Stimulated activated CD8-positive, alpha-beta memory T cell treated with anti-CD3 and anti-CD28 coated beads, Interleukin-4, amount 100 ng/mL, for 4 hours (primary cell): ENCODE measurements at places on chromosomes 13 and 19.

DNA sequence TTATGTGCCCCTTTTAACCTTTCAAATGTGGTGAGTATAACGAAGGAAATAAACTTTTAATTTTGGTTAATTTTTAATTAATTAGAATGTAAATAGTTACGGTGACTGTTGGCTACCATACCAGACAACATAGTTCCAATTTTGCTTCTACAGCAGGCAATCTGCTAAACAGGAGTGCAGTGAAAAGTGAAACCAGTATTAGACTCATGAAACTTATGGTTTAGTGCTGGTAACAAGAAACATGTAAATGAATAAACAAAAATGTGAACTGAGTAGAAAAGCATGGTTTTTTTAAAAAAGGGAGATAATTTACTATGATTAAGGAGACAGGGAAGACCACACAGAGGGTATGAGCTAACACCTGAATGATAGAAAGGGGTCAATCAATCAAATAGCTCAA is 478.4 kb downstream of the PCDH9 start:
- no peak for DNase-seq

- no peak for DNase-seq
Observed at GRCh38 chr19:6412447-6413091, 12.0 kb downstream of the KHSRP start.

- no peak for DNase-seq
Observed at GRCh38 chr13:92807353-92807752, 419.3 kb upstream of the GPC6 start.

- DNase-seq = no peak
Observed at GRCh38 chr19:31330761-31331160, 18.5 kb downstream of the TSHZ3 start.

- no peak for DNase-seq
Observed at GRCh38 chr13:74919914-74920313, 562.1 kb downstream of the TBC1D4 start.

GRCh38 chr13:110471833-110472162 is 89.7 kb downstream of the RAB20 start:
- DNase-seq = no peak

DNA sequence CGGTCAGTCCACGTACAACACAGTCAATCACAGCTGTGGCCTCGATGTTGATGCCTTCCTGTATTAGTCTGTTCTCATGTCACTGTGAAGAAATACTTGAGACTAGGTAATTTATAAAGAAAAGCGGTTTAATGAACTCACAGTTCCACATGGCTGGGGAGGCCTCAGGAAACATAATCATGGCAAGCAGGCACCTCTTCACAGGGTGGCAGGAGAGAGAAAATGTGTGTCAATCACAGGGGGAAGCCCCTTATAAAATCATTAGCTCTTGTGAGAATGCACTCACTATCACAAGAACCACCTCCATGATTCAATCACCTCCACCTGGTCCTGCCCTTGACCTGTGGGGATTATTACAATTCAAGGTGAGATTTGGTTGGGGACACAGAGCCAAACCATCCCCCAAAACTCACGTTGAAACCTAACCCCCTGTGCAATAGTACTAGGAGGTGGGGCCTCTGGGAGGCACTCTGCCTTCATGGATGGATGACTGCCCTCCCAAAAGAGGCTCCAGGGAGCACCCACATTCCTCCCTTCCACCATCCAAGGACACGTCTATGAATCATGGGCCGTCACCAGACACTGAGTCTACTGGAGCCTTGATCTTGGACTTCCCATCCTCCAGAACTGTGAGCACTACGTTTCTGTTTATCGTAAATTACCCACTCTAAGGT is 2.3 kb upstream of the PROZ start:
- DNase-seq = no peak

GRCh38 chr19:55753401-55753800 is 5.5 kb upstream of the RFPL4A start:
- DNase-seq = no peak

GRCh38 chr19:54481326-54481930 is 8.3 kb upstream of the CDC42EP5 start:
- no peak for DNase-seq

GRCh38 chr19:45825917-45826893 is 11.1 kb upstream of the RSPH6A start:
- no peak for DNase-seq

GRCh38 chr19:17947815-17948513 is 15.1 kb downstream of the CCDC124 start:
- DNase-seq = peak; percentile 84

GRCh38 chr19:44585371-44586133 is 27.8 kb upstream of the IGSF23 start:
- no peak for DNase-seq

GRCh38 chr19:50720181-50720920 is 749 bp upstream of the SHANK1 start:
- DNase-seq = no peak

GRCh38 chr13:103097366-103097928 is 31.2 kb upstream of the SLC10A2 start:
- no peak for DNase-seq

DNA sequence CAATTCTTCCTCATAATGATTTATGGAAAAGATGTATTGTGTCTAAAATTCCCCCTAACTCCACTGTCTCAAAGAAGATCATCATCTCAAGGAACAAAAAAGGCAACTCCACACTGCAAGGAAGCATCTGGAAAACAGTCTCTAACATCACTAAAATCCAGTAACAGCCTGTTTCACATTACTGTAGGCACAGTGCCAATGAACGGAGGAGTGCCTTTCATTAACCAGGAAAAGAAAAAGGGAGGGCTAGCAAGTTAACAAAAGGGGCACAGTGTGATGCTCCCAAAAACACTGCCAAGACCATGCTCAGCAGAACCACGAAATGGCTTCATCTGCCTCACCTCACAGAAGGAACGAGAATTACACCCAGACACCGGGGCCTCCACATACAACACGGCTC is 8.5 kb downstream of the TMTC4 start:
- DNase-seq = no peak

- DNase-seq = no peak
Observed at GRCh38 chr13:42883142-42883541, 101.8 kb downstream of the FAM216B start.

DNA sequence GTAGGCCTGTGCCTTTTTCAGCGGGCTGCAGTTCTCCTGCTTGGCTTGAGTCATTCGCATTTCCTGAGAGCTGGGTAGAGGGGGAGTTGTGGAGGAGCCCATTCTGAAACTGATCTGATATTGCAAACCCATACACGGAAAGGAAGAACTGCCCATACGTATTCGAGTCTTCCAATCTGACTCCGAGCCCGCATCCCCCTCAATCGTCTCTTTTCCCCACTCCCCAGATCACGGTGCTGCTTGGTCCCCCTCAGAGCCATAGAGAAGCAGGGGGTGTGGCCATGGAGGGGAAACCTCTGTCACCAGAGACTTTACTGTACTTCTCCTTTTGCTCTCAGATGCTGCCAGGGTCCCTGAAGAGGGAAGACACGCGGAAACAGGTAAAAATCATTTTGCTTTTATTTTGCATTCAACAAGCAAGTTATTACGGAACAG is at the start of gene CD22:
Gene CD22 (plus strand): TSS at position 337 of the 435 bp plus-strand sequence. CDS start 2,854 bp downstream, outside the sequence.
- DNase-seq = no peak

DNA sequence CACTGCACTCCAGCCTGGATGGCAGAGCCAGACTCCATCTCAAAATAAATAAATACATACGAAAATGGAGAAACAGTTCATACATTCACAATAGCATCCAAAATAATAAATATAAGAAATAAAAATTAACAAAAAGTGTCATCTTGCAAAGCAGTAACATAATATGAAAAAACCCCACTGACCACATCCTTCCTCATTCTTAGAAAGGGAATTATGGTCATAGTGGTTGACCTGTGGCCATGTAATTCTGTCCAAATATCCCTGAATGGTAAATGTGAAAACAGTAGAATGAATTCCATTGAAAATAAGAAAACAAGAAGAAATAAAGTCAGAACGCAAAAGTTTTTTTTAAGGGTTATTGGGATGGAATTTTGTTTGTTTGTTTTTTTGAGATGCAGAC is 7.0 kb upstream of the CDC42EP5 start:
- no peak for DNase-seq

DNA sequence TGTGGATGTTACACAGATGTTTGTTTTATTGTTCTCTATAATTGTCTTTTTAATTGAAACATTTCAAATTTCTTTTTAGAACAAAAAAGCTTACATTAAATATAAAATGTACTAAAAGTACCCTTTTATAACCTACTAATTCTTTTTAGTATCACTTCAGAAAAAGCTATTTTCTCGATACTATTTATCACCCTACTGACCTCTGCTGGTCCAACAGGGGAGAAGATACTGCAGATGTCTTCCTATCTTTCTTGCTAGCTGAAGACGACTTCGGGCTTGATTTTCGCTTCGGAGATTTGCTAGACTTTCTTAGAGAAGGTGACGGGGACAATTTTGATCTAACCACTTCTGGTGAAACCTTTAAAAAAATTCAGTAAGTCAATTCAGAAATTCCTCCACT is 42.4 kb downstream of the ZC3H13 start:
- DNase-seq = no peak

DNA sequence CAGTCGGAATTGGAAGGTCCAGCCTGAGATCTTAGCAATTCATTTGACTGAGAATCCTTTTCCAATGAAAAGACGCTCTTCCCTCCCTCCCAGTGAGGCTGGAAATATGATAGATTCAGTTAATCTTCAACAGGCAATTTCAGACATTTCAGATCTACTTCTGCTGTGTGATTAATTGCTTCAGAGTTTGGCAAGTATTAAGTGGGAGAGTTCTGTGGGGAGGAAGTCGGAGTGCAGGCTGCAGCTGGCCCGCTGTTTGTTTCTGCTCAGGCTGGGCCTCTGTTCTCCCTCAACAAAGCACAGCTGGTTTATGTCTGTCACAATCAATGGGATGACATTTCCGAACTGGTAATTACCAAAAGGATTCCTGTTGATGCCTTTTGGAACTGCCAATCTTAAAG is 178.2 kb downstream of the NDFIP2 start:
- DNase-seq = no peak

GRCh38 chr13:40272776-40273139 is 393.7 kb downstream of the FOXO1 start:
- DNase-seq = no peak

GRCh38 chr13:20636079-20636478 is 67.4 kb upstream of the IL17D start:
- DNase-seq = no peak

- no peak for DNase-seq
Observed at GRCh38 chr19:41861116-41861768, 1.2 kb downstream of the RPS19 start.

DNA sequence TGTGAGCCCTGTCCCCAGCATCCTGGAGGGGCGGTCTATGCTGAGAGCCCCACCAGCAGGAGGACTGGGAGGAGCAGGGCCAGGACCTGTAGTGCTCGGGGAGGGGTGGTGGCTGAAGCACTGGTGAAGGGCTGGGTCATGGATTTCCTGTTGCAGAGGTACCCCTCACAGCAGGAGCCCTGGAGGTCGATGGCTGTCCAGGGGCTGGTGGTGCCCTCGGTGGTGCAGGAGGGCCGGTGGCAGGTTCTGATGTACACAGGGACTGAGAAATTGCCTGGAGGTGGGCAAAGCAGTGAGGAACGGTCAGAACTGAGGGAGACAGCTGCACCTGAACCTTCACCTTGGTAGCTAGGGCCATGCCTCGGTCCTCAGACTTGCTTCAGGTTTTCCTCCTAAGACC is 4.7 kb downstream of the LYPD5 start:
- DNase-seq = no peak

- no peak for DNase-seq
Observed at GRCh38 chr13:33775339-33776108, 42.4 kb upstream of the RFC3 start.

GRCh38 chr19:58572818-58573657 is at the start of gene MZF1:
TSS of gene MZF1 (minus strand) at chr19:58573335. CDS start at chr19:58571389, 1,946 bp downstream.
- peak; percentile 99 for DNase-seq

DNA sequence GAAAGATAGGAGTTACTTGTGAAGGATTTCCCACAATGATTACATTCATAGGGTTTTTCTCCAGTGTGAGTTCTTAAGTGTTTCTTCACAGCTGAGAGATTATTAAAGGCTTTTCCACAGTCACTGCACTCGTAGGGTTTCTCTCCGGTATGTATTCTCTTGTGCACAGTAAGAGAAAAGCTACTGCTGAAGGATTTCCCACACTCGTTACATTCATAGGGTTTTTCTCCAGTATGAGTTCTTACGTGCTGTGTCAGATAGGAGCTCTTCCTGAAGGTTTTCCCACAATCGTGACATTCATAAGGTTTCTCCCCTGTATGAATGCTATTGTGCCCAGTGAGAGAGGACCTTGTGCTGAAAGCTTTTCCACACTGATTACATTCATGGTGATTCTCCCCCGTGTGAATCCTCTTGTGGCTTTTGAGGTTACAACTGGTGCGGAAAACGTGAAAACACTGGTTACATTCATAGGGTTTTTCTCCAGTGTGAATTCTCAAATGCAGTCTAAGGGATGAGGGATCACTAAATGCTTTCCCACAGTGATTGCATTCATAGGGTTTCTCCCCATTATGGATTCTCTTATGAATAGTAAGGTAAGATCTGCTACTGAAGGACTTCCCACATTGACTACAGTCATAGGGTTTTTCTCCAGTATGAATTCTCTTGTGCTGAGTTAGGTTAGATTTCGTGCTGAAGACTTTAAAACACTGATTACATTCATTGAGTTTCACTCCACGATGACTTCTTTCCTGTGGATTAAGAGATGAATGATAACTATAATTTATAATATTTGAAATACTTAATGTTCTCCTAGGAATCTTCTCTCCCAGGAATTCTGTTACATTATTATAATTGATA is 20.6 kb downstream of the ZNF558 start:
- no peak for DNase-seq

- DNase-seq = no peak
Observed at GRCh38 chr19:41206926-41207750, 11.9 kb upstream of the AXL start.

DNA sequence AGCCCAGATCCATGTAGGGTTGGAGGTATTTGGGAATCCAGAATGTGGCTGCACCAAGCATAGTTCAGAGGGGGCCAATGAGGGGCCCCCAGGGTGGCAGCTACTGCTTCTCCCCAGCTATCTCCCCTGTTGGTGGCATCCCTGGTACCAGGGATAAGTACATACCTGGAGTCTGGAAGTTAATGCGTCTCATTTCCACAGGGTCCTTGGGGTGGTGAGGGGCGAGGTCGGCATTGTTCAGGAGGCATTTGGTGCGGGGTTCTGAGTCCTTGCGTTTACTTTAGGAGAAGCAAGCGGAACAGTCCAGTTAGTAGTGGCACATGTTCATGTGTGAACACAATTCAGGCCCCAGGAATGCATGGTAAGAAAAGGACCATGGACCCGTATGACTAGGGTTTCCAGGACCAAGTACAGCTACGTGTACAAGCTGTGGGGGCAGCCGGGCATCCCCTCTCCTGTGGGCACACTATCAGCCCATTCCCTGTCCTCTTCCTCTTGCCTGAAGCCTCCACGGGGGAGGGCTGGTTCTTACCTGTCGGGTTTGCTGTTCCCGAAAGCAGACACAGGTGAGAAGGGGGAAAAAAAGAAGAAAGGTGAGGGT is 122.3 kb downstream of the PTPRS start:
- no peak for DNase-seq

- no peak for DNase-seq
Observed at GRCh38 chr13:39364947-39365468, 238.0 kb downstream of the LHFPL6 start.

GRCh38 chr13:73372666-73373627 is 314.1 kb downstream of the KLF5 start:
- DNase-seq = no peak
